IMR-90 (cell line): ENCODE measurements at places on chromosomes 3 and 15. TPM values are rescaled to one million over a fixed set of nuclear protein-coding genes. Genes with fewer than 3 reads are reported as not detected.

Gene TRPM1
- 0.28 TPM in 1 of 2 replicates, not detected in the other for total RNA-seq

Gene PRTG
- 1.4 and 1.7 TPM in 2 replicates for total RNA-seq

Gene ATP13A5
- total RNA-seq, result not detected in 2 replicates

Gene AHSG
- total RNA-seq, result not detected in 2 replicates

Gene ANKRD34C
- total RNA-seq, result not detected in 2 replicates

Gene SKIL
- 51.7 and 55.9 TPM in 2 replicates for total RNA-seq

Gene MYZAP
- not detected in 2 replicates for total RNA-seq

Gene CPN2
- not detected in 2 replicates for total RNA-seq

DNA sequence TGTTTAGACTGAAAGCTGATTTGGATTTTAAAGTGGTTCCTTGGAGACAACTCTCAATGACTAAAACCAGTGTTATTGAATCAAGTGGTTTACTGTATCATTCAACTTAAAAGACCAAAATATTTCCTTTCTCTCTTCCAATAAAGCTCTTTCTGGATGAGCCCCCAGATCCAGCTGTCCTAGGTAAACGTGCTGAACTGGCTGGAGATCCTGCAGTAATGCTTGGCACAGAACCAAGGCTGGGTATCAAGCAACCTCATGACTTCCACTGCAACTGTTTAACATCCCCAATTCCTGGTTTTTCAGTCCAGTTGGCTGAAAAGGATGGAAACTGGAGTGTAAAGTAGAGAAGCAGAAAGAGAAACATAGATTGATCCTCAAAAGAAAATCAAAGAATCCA, 28.9 kb downstream of the SEC22C start:
- DNase-seq, result no peak

- no peak for DNase-seq
These were observed 467.9 kb upstream of the ATP11B start for GRCh38 chr3:182325213-182325950.

GRCh38 chr3:180183346-180183745, 146.6 kb upstream of the PEX5L start:
- DNase-seq, result no peak

DNA sequence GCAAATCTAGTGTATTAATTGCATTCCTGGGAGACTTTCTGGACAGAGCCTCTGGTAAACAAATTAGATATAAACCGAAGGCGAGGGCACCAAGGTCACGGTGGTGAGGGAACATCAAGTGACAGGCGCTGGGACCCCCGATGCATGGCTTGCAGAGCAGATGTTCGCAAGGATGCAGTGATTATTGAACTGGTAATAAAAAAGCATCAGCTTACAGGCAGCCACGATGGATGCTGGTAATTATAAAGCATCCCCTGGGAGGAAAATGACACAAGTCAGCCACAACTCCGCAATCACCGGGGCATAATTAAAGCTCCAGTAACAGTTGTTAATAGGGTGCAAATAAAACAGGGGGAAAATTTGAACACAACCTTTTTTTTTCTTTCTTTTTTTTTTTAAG, 231.1 kb upstream of the DPH6 start:
- no peak for DNase-seq

DNA sequence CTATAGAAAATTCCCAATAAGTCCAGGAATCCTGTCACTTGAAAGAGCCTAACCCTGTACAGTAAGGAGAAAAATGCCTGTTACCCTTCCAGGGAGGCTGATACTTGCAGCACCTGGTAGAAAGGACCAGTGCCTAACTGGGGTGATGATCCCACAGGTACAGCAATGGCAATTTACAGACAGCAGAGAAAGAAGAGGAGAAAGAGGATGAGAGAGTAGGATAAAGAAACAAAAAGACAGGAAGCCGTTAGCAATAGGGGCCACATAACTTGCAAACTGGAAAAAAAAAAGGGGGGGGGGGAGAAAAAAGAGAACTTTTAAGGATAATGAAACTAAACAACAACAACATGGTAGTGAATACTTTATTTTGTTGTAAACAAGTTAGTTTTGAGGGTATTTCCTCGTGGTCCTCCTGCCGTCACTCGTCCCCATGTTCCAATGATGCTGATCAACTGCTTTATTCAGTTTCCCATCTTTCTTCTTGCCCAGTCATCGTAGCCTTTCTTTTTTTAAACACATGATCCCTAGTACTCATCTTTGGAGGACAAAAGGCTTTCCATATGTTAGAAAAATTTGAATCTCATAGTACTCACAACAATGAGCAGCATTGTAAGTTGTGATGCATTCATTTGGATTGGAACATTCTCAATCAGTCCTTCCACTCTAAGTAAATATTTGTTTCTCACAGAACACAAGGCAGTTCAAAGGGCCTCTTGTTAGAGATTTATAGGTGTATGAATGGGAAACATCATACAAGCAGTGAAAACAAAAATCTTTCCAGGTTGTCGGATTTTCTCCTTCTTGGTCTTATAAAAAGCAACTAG, 8.6 kb downstream of the TM4SF1 start:
- DNase-seq, result no peak

DNA sequence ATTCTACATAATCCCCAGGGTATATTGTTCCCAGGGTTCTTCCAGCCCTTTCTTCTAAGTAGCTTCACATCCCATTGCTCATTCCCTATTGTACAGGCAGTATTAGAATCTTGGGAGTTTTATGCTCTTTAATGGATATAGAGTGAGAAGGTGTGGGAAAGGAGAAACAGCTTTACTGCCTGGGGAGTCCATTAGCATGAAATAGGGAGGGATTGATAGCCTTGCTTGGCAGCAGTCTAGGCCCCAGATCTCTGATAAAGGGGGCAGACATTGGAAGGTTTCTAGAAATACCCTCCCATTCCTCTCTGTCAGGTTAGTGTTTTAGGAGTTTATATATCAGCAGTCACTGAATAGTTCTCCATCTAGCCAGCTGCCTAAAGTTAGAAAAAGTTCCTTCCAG, 334.3 kb downstream of the UNC13C start:
- DNase-seq, result no peak

GRCh38 chr3:14552041-14552648, 12.0 kb upstream of the GRIP2 start:
- DNase-seq, result no peak

GRCh38 chr15:31472636-31473384, 146.2 kb downstream of the KLF13 start:
- DNase-seq, result peak; percentile 64

GRCh38 chr15:48242015-48242414, 35.9 kb downstream of the SLC12A1 start:
- DNase-seq, result no peak

DNA sequence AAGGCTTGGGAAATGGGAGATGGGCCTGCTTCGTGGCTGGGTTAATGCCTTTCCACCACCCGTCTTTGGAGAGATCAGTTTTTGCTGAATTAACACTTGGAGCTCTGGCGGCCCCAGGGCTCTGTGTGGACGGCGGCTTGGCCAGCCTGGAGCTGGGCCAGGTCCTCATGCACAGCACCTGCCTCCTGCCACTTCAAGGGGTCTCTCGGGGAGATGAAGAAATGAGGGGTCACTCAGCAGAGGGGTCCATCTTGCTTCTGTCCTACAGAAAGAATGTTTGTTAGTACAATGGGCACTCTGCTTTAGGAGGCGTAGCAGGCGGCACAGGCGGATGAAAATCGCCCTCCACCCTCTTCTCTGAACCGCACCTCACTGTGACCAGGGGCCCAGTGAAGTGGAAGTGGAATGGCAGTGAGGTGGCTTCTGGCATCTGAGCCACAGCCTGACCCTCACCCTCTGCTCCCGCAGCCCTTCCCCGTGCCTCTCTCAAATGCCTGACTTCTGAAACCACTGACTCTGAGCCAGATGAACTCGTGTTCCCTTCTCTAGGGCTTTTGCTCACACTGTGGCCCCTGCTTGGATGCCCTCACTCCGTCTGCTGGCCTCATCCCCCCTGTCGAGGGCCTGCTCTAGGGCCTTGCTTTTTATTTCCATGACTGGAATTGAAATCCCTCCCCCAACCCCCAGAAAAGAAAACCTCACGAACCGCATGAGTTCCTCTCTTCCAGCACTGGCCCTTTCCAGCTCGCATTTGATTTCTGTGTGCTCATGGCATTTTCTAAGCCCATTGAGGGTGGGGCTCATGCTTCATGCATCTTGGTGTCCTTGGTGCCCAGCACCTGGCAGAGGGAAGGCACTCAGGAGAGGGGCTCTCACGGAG, 42.2 kb downstream of the CHDH start:
- DNase-seq, result no peak

DNA sequence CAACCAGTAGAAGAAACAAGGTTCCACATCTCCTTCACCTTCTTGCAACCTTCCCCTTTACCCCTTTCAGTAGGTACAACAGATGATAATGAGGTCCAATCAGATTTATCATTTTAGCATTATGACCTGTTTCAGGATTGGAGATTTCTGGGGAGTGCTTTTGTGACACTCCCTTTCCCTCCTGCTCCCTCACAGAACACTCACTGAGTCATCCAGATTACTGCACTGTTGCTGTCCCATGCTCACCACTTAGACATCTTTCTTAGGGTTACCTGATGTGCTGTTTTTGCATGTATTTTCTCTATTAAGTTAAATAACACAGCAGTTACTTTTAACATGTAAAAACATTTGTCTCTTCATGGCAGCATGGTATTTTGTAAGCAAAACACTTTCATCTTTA, 118.5 kb downstream of the MFSD1 start:
- DNase-seq, result no peak

DNA sequence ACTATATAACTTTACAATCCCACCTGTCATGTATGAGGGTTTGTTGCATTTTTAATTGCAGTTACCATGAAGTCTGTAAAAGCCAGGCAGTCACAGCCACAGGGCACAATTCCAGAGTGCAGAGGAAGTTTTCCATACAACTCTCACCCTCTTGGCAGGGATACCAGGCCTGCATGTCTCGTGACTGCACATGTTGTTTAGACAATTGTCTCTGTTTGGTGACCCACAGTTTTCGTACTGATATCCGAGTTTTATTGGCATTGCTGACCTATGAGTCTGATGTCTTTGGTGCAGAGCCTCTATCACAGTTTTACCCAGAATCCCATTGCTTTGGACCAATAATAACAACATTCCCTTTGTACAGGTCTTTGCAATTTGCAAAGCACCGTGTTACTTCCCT, 24.9 kb upstream of the MYZAP start:
- DNase-seq, result no peak

DNA sequence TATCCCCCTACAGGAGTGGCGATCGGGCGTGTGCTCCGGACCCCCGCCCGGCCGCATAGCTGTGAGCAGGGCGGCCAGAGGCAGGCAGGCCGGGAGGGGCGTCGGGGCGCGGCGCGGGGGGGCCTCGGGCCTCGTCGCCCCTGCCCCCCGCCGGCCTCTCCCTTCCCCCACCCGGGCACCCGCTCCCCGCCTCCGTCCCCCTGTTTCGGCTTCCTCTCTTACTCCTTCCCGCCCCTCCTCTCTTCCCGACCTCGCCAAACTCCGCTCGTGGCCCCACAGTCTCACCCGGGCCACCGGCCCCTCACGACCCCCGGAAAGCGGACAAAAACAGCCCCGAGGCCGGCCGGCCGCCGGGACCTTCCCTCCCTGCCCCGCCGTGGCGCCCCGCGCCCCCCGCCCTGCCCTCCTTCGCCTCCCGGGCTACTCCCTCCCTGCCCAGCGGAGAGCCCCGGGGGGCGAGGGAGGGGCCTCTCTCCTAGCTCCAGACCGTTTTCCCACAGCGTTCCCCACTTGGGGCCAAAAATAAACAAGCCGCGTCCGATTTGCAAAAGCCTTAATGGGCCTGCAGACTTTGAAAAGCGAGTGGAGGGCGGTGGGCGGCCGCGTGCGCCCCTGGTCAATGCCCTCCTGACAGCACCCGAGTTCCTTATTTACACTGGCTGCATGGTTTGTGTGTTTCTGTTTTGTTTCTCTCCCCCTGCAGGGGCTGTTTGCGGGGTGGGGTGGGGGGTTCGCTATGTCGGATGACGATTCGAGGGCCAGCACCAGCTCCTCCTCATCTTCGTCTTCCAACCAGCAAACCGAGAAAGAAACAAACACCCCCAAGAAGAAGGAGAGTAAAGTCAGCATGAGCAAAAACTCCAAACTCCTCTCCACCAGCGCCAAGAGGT, 1.0 kb downstream of the UBE2E1 start:
- no peak for DNase-seq

DNA sequence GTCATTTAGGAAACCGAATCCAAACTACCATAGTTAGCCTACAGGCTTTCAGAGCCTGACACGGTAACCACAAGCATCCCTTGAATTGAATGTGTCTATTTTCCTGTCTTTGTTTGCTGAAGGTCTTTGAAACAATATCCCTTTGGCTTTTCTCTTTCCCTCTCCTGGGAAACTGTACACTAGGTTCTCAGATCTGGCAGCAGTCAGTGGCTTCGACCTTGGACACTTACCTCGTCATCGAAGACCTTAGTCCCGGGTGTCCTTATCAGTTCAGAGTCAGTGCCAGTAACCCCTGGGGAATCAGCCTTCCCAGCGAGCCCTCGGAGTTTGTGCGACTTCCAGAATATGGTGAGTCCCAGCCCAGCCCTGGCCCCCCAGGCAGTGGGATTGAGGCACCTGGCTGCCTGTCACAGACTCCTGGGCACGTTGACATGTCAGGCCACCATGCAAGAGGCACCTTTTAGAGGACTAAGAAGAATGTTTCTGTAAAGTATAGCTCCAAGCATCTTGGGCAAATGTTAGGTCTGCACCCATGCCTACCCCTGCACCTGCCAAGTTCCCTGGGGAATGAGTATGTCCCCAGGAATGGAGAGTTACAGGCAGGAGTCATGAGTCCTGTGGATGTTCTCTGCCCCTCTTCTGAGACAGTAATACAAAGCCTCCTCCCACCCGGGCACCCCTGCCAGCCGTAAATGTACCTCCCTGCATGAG, 30.4 kb upstream of the UMPS start:
- DNase-seq, result no peak

- DNase-seq, result no peak
These were observed 82.3 kb downstream of the LRIG1 start for GRCh38 chr3:66418475-66418931.

GRCh38 chr3:8182904-8183303, 318.7 kb upstream of the LMCD1 start:
- no peak for DNase-seq

DNA sequence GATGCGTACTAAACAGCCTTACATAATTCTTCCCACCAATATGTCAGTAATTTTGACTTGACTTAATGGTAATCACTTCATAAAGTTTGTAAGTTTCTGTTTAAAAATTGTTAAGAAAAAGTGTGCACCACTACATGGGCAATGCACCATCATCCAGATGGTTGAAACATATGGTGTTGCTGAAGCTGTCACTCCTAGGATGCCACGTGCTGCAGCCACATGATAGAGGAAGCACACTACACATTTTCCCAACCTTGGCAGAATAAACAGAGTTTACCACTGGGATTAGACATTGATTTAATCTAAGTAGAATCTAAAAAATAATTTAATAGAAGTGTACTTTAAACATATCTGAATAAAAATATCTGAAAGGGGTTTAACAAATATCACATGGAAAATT, 1209.9 kb downstream of the NSUN3 start:
- DNase-seq, result no peak

- peak; percentile 19 for DNase-seq
These were observed 11.6 kb downstream of the LPP start for GRCh38 chr3:188165596-188165995.

GRCh38 chr3:127389420-127389819, 101.6 kb upstream of the PRR20G start:
- DNase-seq, result no peak
